ENCODE measurements at places on chromosomes 13 and 19.

DNA sequence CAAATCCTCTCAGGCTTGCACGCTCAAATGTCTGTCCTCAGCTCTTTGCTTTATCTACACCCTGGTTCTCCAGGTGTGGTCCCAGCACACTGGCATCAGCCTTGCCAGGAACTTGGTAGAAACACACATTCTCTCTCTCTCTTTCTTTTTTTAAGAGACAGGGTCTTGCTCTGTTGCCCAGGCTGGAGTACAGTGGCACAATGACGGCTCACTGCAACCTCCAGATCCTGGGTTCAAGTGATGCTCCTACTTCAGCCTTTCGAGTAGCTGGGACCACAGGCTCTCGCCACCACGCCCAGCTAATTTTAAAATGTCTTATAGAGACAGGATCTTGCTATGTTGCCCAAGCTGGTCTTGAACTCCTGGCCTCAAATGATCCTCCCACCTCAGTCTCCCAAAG, 20.8 kb downstream of the ADGRL1 start:
- no peak for DNase-seq

DNA sequence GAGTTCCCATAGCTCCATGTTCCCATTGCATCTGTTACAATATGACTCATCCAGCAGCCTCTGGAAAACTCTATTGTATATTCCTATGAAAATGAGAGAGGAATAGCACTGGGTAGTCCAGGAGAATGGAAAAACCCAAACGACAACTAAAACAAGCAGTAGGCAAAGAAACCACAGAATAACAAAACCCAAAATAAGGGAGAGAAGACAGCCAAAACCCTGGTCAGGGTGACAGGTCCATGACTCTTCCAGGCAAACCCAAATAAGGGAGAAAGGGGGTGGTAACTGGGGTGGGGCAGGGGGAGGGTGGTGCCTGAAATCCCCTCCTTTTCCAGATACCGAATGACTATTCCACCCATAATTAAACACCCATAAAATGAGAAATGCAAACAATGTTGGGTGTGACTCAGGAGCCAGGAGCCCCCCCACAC, 4.0 kb upstream of the ZNF8 start:
- DNase-seq: peak; percentile 58

- DNase-seq: no peak
These were observed 12.0 kb downstream of the B3GNT8 start for GRCh38 chr19:41415154-41415571.

GRCh38 chr13:36344886-36345437, 1.2 kb downstream of the SPART start:
- no peak for DNase-seq

GRCh38 chr13:82257790-82258507, 1624.3 kb downstream of the SLITRK1 start:
- no peak for DNase-seq

- DNase-seq: no peak
These were observed 23.5 kb downstream of the ZNF180 start for GRCh38 chr19:44476559-44477408.

DNA sequence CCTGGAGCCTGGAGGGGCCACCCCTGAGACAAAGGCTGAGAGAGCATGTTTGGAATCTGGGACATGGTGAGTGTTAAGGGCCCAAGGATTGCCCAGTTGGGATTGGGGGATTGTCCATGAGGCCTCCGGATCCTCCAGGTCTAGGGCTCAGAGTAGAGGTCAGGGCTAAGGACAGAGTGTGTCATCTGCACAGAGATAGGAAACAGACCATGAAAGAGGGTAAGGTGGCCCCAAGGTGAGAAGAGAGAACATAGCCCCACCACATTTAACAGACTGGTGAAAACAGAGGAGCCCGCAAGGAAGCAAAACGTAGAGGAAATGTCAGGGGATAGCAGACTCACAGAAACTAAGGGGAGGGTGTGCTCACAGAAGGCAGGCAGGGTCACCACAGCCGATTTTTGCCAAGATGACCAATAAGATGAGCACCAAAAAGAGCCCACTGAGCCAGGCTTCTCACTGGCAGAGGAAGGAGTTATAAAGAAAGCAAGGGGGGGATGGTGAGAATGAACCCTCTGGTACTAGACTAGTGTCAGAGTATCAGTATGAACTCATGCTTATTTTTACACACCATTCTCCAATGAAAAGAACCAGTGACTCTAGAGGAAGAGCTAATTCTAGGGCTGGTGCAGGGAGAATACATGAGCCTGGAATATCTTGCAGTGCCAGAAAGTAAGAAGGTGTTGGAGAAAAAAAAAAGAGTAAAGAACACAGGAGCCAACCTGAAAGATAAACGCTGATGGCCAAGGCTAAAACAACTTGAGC, 17.5 kb downstream of the DYRK1B start:
- no peak for DNase-seq

Measured in LoVo (cell line).